Kidney epithelial cell (primary cell): ENCODE measurements at places on chromosomes 7 and 10. TPM values are rescaled to one million over a fixed set of nuclear protein-coding genes. Genes with fewer than 3 reads are reported as not detected.
A peak's percentile ranks its signal among the peaks of the same experiment; 100 is the strongest.

Gene WEE2
- not detected in 2 replicates for total RNA-seq

Gene CDH23
- total RNA-seq = 0.04 and 0.14 TPM in 2 replicates

Gene TMEM106B
- total RNA-seq = 128 and 146 TPM in 2 replicates

Gene ITGA8
- total RNA-seq = 0.13 and 0.14 TPM in 2 replicates

Gene VAX1
- total RNA-seq = 0.08 TPM in 1 of 2 replicates, not detected in the other

DNA sequence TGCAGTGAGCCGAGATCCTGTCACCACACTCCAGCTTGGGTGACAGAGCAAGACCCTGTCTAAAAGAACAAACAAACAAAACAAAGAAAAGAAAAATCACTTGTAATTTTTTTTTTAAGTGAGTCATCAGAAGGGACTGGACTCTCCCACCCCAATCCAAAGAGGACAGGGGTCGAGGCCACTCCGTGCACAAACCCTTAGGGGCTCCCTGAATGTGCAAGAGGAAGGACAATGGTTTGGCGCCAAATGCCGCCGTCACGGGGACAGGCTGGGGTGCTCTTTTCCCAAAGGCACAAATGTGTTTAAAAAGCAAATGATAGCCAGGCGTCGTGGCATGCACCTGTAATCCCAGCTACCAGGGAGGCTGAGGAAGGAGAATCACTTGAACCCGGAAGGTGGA, 23.8 kb downstream of the RCC1L start:
- DNase-seq = no peak

GRCh38 chr10:111873041-111873440, 310.5 kb downstream of the GPAM start:
- DNase-seq = no peak

GRCh38 chr10:31782701-31783100, 145.9 kb downstream of the ARHGAP12 start:
- no peak for DNase-seq

- DNase-seq = no peak
These were observed 6.3 kb downstream of the KIAA1217 start for GRCh38 chr10:24215196-24215595.

DNA sequence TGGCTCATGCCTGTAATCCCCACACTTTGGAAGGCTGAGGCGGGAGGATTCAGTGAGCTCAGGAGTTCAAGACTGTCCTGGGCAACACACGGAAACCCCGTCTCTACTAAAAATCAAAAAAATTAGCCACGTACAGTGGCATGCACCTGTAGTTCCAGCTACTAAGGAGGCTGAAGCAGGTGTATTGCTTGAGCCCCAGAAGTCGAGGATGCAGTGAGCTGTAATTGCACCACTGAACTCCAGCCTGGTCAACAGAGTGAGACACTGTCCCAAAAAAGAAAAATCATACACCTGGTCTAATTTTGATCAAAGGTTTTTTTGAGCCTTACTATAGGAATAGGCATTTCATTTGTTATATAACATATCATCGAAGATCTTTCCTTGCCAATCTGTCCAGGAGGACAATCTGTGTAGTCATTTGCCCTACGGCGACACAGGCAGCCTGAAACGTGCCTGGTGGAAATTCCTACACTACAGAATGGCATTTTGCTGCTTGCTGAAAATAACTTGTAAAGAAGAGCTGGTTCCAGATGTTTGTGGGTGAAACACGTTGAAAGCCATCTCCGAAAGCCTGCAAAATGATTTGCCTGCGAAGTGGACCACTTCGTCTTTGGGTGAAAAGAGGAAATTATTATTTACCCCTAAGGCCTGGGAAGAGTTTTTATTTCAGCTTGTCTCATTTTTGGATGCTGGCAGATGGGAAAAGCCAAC, 31.3 kb upstream of the GDI2 start:
- DNase-seq = no peak

DNA sequence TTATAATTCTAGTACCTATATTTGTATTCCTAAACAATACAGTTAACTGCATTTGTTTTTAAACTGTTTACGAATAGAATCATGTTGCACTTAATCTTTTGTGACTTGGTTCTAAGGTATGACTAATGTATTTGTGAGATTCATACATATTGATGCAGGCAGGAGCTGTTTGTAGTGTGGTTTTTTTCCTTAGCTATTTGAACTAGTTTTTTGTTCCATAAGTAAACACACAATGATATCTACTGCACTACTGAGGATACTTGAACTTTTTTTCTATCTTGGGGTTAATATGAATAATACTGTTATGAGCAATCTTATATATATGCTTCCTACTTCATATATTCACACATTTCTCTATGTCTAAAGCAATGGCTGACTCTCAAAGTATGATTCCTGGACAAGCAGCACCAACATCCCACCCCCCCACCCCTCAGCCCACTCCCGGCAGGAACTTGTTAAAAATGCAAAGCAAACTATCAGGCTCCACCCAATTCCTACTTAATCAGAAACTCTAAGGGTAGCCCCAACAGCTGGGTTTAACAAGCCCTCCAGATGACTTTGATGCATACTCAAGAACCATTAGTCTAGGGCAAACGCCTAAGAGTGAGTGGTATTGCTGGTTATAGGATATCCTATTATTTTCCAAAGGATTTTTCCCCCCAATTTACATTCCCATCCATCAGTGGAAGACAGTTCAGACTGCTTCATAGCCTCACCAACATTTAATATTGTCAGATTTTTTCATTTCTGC, 25.8 kb downstream of the BRAF start:
- no peak for DNase-seq

DNA sequence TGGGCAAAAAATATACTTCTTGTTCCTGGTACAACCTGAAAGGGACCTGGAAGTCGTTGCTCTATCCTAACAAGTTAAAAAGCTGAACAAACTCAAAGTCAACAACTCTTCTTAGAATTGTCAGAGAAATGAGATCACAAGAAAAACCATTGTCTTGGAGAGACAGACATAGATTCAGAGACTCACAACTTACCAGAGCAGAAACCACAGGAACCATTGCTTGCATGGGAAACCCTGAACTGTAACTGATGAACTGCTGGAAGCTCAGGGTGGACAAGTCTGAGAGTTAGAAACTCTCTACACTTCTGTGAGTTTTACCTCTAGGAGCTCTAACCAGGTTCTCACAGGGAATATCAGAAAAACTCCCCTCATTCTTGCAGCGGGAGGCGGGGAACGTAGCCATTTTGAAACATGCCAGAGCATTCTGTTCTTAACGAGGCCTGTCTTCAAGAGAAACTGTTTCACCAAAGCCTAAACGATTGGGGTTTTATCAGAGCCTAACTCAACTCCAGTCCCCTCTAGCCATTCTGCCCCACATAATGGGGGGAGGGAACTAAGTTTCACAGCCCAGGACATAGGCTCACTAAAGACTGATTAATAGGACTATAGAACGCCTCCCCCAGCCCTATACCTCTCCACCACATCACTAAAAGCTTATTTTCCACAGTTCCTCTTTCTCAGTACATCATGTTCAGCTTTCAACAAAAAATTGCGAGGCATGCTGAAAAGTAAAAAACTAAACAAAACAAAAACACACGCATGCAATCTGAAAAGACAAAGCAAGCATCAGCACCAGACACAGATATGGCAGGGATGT, 12.0 kb upstream of the GSDME start:
- DNase-seq = no peak

DNA sequence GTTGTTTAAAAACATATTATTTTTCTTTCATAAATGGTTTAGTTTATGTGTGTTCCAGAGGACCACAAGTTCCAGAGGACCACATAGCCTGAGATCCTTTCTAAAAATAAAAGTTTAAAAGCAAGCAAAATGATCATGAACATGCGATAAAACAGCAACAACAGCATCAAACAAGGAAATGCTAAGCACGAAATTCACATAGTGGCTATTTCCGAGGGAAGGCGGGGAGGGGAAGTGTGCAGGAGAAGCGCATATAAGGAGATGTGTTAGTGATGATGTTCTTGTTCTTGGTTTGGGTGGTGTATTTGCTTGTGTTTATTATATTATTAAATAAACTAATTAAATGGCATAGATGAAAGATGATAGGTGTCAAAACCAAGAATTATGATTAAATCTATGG, 1.2 kb downstream of the TBATA start:
- no peak for DNase-seq

DNA sequence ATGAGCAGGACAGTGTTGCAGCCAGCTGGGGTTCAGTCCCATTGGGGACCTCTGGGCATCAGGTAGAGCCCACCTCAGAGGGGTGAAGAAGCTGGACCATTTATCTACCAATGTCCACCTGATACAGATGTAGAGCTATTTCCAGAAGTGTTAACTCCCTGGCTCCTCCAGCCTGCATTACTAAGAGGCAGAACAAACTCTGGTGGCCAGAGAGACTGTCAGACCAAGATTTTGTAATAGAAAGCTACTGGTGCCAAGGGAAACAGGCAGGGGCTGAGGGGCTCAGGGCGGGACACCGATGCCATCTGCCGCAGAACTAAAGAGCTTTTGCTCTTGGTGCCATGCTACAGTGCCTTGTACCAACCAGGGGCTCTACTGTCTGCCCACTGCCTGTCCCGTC, 268.2 kb upstream of the HABP2 start:
- no peak for DNase-seq

- no peak for DNase-seq
These were observed 33.3 kb upstream of the SUN1 start for GRCh38 chr7:798921-799470.

GRCh38 chr7:132309102-132309805, 267.0 kb downstream of the PLXNA4 start:
- no peak for DNase-seq

DNA sequence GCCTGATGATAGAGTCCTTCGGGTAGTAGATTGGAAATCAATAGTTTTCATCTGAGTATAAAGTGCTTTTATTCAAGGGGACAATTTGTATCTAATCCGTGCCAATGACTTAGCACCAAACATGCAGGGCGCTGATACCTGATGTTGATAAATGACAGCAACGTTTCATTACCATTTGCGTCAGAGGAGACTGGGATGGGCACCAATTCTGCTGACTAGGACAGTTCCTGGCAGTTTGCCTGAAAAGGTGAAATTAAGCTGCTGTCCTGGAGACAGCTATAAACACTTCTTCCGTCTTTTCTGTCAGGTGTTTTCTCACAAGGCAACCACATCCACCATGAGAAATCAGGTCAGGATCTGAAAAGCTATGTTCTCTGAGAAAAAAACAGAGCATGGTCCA, 1136.4 kb downstream of the TYW1 start:
- no peak for DNase-seq

DNA sequence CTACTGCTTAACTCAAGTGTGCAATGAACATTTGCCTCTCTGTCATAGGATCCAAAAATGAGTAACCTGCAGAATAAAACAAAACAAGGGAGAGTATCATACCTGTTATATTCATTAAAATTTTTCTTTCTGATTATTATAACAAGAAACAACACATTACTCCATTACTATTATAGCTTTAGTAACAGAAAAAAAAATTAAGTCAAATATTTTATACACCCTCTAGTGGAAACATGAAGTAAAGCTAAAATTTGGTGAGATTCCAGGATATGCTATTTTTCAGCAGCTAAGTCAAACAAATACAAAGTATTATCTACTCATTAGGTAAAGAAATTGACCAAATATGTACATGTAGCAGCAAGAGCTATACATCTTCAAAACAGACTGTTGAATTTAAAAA, 56.3 kb downstream of the PDZD8 start:
- DNase-seq = no peak

GRCh38 chr7:151091431-151091830, 5.2 kb downstream of the AGAP3 start:
- DNase-seq = no peak

- DNase-seq = peak; percentile 32
These were observed 426.3 kb upstream of the POT1 start for GRCh38 chr7:125355899-125356298.
